ENCODE measurements at places on chromosomes 2 and 18.

DNA sequence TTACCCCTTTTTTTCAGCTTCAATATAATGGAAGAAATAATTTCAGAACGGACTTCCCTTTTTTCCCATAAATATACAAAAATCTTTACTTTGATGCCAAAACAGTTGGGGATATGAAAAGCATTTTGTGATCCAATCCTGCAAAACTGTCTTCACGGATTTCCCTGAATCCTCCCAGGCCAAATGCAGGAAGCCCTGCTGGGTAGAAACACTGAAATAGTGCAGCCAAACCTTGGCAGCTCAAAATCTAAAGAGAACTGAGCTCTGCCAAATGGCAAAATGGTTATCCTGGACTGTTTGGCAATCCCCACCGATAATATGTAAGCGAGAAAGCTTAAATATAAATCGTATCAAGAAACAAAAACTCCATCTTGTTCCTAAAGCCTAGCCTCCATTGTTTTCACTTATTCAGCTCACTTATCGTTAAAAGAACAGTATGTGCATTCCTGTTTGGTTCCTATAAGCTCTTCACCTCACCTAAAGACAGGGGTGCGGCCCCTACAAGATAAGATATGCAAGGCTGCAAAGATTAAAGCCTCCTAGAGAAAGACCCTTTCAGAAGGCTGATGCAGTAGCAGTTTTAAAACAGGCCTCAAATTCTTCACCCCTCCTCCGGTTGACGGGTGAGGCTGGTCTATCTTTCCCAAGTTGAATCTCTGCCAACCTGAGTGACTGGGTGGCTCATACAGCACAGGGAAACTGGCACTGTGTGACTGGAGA is 48.6 kb downstream of the LAMA1 start:
- no peak for DNase-seq

DNA sequence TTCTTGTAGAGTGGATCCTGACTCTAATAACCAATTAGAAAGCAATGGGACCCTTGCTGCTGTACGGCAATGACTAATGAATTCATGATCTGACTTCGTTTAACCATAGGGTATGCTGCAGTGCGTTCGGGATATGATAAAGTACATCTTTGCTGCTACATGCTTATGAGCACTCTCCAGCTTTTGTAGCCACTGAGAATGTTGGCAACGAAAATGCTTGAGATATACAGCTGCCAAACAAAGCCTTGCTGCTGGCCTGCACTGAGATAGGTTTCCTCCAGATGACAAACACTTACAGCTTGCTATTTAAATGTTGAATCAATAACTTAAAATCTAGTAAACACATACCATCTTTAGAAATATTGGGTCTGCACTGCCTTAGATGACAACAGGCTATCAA is 372.4 kb upstream of the SLC8A1 start:
- DNase-seq = no peak

DNA sequence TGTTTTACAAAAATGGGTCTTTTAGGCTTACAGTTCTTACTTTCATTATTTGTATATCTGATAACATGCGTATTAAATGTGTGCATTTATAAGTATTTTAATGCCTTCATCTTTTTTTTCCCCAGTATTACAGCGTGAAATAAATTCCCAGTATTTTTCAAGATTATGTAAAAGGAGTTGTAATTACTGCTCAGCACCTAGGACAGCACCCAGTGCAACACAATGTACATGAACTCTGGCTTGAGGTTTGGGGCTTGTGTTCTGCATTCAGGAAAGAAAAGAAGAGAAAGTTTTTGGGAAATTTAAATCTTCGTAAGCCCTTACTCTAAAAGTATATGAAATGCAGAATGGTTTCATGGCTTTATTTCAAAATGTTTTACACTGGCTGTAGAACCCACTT is 16.7 kb downstream of the ZNF638 start:
- no peak for DNase-seq

DNA sequence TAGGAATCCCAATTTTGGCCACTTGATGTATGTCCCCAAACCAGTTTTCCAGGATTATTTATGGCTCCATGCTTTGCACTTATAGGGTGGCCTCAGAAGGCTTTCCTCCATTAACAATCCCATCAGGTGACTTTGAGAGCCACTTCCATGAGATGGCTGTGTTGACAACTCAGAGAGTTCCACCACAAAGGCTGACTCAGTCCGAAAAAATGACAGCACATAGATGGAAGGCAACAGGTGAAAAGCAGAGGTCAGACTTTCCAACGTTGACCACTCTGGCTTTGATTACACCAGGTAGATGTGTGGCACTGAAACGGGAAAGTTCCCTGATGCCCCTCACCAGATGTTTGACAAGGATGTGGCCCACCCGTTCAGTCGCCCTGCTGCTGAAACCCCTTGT is 431.4 kb upstream of the TNP1 start:
- DNase-seq = no peak

GRCh38 chr2:149394864-149395263 is 64.5 kb downstream of the LYPD6 start:
- DNase-seq = no peak

DNA sequence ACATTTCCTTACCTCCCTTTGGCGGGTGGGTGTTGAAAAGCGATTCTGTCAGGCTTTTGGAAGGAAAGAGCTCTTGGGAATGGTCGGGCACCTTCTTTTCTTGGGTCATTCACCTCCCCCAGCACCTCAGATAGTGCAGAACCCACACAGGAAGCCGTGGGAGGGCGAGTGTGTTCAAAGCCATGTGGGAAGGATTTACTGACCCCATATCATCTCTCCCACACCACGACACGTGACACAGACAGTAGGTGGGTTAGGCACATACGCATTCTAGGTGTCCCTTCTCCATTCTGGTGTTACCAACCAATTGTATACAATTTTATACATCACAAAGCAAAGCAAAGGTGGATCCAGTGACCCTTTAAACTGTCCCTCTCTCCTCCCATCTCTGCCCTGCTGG is 263.7 kb upstream of the REV1 start:
- no peak for DNase-seq

- DNase-seq = no peak
These were observed 186.5 kb upstream of the TPO start for GRCh38 chr2:1226766-1227165.

DNA sequence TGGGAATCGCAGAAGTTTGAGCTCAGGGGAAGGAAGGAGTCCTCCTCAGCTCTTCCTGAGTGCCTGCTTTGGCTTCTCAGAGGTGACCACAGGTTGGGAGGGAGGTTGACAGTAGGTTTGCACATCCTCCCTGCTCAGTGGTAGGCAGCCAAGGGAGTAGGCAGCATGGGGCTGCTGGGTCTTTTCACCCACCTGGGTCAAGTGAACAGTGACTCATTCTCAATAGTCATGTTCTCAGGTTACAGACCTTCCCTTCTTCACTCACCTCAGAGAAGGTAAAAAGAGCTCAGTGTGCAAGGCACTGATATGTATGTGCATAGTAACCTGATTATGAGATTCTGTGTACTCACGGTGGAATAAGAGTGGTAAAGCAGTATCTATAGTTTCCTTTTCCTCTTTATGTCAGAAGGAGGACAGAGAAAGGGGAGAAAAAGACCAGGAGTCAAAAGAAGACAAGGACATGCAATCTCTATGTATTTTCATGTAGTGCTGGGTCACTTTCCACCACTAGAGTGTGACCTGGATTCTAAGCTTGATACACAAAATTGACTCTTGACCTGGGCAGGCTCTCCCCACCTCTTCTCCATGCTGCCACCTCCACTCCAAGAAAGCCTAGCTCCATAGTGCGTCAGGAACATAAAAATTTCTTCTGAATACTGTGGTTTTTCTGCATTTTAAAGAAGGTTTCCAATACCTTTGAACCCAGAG is 36.5 kb upstream of the ASNSD1 start:
- DNase-seq = no peak

DNA sequence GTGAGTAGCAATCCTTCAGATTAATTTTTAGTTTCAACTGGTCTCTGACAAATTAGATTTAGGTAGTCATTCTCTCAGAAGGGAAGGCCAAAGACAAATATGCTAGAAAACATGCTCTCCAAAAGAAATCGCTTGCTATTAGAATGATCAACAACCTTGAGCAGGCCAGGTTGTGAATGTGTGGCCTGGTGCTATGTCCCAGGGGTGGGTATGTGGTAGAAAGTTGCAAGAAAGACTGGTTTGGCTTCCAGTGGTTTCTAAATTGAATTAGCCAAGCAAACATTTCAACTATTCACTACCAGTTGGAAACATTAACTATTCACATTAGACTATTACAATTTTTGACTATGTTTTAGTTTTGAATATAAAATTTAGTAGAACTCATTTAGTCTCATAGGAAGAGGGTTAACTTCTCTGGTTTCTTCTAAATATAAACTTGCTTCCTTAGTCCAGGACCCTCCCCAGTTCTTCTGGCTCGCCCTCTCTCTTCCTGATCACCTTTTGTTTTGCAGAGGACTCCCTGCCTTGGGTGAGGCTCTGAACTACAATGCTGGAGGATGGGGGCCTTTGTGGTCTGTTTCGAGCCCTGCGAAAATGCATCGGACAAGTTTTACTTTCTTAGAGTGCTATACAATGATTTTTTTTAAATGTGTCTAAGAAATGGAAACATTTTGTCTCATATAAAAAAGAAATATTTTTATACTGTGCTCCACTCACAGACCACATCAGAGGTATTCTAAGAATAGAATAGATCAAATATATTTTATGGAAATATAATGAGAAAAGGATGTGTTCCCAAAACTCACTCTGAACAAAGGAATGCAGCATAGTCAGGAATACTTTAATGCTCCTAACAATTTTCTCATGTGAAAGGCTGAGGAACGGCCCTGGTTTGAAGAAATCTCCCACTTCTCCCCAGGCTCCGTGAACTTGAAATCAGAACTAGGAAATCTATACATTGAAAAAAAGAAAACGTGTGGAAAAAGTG is 375.0 kb upstream of the ZEB2 start:
- DNase-seq = no peak

DNA sequence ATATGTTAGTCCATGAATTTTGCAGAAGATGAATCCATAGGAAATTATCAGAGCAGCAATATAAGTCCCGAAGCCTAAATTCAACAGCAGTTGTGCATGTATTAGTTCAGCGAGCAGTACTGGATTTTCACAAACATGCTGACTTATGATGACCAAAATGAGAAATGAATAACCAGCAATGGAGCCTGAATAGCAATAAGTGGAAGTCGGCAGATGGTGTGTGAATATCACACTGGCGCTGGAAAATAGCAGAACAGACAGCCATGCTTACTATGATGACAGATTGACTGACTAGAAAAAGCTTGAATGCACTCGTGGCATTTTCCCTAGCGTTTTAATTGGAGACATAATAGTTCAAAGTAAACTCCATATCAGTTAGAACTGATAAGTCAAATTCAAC is 1114.5 kb downstream of the DSC3 start:
- no peak for DNase-seq

GRCh38 chr2:108418416-108418815 is 30.6 kb upstream of the GCC2 start:
- DNase-seq = no peak

DNA sequence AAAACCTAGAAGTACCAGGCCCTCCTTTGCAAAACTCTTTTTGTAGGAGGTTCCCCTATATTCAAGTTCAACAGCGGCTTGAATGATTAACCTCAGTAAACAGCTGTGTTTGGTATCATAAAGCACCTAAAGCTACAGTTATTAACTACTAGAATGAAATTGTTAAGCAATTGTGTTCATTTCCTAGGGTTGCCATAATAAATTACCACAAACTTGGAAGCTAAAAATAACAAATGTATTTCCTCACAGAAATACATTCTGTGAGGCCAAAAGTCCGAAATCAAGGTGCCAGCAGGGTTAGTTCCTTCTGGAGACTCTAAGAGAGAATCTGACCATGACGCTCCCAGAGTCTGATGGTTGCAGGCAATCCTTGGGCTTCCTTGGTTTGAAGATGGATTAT is 202.1 kb upstream of the ACVR2A start:
- no peak for DNase-seq

- DNase-seq = no peak
These were observed 112.0 kb downstream of the PPP1R1C start for GRCh38 chr2:182097571-182098164.

GRCh38 chr2:135798762-135799161 is 38.2 kb downstream of the LCT start:
- DNase-seq = no peak

DNA sequence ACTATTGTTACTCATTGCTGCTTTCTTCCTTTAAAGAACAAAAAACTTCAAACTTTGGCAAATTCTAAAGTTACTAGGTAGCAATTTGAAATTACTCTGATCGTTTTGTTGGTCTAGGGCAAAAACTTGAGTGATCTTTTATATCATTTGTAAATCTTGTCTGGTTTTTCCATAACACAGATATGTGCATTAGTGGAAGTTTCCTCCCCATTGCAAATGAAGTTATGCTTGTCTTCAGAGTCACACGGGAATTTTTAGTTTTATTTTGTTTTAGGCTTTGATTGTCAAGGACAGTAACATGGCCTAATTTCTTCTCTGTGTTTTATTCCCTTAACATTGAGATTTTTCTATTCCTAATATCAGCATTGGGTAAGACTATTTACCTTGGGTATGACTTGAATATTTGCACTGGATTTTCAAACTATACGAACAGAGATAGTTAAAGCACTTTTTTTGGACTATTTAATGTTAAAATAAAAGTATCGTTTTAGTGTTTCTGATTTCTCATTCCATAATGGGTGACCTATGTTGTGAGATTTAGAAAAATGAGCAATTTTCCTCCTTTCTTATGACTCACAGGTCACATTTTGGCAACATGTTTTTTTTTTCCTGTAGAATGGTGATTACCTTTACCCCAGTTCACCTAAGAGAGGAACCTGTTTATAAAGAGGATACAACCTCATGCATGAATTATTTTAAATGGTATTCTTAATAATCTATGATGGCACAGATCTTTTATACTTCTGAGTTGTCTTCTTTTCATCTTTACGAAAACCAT is 65.0 kb downstream of the BABAM2 start:
- no peak for DNase-seq

- no peak for DNase-seq
These were observed 83.6 kb downstream of the DTNB start for GRCh38 chr2:25589676-25590205.

DNA sequence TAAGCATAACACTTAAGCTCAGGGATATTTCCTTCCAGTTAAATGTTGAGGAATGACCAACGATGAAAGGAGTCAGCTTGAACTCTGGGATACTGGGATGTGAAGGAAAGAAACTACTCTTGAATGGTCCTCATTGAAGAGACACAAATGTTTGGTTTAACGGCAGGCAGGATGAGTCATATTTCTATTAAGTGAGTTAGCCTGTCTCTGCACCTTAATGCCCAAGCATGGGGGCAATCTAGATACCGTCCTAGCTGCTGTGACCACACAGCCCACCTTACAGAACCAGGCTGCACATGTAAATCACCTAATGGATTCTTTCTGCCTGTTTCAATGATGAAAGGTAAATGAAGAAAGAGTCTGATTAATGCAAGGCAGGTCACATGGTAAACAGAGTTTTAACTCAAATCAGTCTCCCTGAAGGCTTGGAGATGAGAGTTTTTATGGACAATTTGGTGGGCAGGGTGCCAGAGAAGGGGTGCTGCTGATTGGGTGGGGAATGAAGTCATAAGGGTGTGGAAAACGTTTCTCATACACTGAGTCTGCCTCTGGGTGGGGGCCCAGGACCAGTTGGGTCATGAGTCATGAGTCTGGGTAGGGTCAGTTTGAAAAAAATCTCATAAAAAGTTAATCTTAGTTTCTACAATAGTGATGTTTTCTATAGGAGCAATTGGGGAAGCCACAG is 144.6 kb upstream of the MMADHC start:
- DNase-seq = no peak

All from GM13977 (cell line).